ENCODE measurements at places on chromosomes 5 and 9.

DNA sequence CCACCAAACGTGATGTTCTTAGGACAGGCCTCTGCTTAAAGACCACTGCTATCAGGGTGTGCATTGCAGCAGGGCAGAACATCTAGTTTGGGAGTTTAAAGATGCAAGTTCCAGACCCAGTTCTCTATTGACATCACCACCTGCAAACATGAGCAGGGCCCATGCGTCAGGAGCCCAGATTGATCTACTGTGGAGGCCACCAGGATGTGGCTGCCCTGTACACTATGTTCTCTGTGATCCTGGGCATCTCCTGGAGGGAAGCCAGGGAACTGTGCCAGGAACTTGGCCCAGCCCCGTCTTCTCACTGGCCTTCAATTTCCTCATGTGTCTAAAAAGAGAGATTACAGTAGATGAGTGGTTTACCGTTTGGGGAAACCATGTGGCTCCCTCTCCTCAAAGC lies 87.1 kb downstream of the PDE6A start:
- no peak for DNase-seq

DNA sequence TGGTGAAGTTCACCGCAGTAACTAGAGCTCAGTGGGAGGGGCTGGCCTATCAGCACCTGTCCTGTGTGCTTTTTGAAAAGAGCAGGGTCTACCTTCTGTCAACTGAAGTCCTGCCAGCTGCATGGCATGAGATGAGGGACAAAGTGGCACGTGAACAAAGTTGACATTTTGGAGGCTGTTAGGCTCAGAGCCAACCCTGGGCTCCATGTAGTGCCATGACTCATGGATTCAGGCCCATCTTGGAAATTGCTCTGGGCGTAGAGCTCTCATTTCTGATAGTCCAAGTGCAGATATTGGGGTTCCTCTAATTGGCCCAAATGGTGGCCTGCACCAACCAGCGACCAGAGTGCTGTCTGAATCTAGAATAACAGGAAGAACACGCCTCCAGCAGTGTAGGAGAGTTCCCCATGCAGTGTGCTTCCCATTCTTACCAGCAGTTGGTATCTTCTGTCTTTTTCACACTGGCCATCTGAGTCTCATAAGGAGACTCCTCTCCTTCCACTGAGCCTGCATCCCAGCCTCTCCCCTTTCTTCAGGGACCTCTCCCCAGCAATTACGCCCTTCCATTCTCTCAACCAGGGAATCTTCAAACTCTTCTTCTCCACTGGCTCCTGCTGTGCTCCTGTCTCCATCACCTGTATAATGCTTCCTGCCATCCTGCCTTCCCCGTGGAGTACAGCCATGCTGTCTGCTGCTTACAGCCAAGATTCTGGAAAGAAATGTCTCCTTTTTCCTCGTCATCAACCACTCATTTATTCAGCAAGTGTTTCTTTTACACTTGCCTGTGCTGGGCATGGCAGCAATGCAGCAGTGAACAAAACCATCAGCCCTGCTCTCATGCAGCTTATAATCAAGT lies 30.4 kb downstream of the IRF1 start:
- no peak for DNase-seq

GRCh38 chr9:122191584-122191983 lies 31.9 kb downstream of the MORN5 start:
- DNase-seq = no peak

- no peak for DNase-seq
Measured at GRCh38 chr5:152427721-152428120, 22.6 kb upstream of the NMUR2 start.

DNA sequence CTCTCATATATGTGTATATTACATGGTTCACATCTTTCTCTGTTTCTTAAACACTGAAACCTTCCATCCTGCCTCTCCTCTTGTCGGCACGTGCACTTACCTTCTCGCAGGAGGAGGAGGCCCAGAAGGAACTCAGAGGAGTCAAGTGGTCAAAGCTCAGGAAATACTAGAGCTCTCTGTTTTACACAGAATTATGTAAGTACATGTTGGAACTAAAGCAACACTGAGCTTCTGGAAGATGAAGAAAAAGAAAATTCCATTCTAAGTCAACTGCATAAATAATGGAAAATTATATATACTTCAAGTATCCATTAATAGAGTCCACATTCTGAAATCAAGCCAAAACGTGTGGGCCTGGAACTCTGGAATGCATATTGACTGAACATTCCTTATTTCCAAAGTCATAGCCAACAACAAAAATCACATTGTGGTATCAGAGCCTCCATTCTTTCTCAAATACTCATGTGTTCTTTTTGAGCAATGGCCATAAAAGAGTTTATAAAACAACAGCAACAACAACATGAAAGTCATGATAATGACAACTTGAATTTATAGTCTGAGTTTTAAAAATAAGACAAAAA lies 121.5 kb upstream of the RAI14 start:
- no peak for DNase-seq

- no peak for DNase-seq
Measured at GRCh38 chr9:134291961-134292871, 34.0 kb upstream of the RXRA start.

DNA sequence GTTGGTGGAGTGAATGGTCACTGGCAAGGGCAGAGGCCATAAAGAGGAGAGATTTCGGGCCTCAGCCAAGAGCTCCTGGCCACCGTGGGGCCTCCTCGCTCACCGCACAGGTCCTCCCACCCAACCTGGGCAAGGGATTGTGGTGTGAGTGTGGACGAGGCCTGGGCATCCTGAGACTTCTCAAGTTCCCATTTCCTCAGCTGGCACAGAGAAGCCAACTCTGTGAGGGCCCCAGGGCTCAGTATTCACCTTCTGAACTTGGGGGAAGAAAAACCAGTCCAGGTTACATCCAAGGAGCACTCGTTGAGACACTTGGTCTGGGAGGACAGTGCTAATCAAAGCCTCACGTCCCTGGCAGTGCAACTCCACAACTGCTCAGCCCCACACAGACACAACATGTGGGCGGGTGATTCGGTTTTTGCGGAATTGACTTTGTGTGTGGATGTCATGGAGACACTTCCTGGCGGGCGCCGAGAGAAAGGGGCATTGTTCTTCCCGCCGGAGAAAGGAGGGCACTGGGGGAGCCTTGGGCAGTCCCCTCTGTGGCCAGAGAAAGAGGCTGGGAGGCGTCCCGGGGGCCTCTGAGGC lies 28.5 kb upstream of the NKD2 start:
- no peak for DNase-seq

DNA sequence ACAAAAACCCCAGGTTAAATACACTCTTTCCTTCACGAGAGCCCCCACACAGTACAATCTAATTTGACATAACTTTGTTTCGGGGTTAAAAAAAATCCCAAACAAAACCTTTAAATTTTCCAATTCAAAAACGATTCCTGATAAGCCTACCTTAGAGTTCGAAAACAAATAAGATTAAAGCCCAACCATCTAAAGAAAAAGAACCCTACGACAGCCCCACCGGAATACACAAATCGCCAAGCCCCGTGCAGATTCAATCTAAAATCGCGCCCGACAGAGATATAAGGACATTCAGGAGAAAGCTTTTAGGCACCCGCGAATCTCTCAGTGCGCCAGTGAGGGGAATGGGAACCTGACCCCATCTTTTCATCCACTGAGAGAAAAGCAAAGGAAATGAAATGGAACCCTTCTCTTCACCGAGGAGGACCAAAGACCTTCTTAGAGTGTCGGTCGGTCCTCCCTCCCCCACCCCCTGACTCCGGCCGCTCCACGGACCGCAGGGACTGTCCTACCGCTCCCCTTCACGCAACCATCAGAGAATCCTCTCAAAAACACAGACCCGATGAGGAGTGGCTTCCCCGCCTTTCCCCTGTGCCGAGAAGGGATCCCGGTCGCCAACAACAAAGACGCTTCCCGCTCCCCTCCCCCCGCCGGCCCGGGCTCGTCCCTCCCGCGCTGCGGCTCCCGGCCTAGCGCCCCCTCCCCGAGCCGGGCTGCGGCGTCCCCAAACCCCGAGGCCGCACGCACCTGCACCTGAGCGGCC lies 925 bp downstream of the ABHD17B start:
- no peak for DNase-seq

DNA sequence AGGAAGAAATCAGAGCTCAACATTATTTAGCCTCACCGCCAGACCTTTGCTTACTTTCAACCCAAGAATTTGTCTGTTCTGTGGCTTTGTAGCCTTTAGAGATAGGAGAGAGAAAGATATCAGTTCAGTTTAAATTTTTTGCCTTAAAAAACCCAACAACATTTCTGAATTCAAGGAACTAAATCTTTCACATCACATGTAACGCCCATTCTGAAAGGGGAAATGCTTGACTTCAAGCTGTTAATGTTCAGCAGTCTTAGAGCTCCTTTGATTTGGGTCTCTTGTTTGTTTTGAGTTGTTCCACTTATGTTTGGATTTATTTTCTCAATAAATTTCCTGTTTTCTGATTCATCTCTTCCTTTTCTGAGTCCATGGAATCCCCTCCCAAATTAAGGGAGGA lies 294.5 kb downstream of the ARHGAP26 start:
- DNase-seq = no peak

- DNase-seq = no peak
Measured at GRCh38 chr5:108193021-108193795, 188.7 kb downstream of the FBXL17 start.

- peak; percentile 80 for DNase-seq
Measured at GRCh38 chr5:113022661-113023060, 46.1 kb downstream of the DCP2 start.

DNA sequence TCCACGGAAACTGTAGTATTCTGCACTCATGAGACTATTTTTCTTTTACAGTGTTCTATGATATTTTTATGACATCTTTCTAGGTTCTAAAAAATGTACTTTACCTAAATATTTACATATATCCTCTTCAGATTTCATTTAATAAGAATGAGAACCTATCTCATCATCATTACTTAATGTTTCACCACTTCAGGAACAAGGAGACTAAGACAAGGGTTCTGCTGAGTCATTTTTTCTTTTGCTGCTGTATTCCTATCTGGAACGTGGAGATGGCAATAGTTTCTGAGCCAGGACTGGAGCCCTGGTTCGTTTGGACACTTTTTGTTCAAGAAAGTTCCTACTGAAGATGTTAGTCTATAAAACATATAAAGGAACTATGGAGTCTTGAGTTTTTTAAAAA lies 258.2 kb upstream of the MAP3K1 start:
- no peak for DNase-seq

- no peak for DNase-seq
Measured at GRCh38 chr5:116646611-116647289, 72.1 kb upstream of the SEMA6A start.

All from CD4-positive, alpha-beta T cell treated with Interleukin-4 for 4 hours (primary cell).